Sigmoid colon (tissue), 7 donors: ENCODE measurements at places on chromosomes 4 and X. TPM values are rescaled to one million over a fixed set of nuclear protein-coding genes. Genes with fewer than 3 reads are reported as not detected.

The PNMA5 gene
- not detected for total RNA-seq

DNA sequence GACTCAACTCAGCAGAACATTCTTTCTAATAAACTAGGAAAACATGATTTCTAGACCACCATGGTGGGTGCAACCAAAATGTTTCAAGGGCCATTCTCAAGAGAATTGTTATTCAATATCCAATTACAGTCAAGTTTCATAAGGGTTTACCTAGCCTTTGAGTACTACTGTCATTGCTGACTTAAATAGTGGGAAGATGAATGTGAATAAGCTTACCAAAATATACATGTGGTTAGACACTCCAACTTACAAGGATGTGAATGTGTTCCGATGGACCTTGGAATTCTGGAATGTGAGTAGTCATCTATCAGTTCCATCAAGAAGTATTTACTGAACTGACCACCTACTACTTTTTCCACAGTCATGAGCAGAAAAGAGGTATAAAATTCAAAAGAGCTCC is 16.9 kb downstream of the SH3RF1 start:
- H3K27me3 ChIP-seq: no peaks in the 10 kb centered on the region
- no peak overlapping the region for H3K27ac ChIP-seq
- H3K36me3 ChIP-seq: no peaks in the 10 kb centered on the region
- H3K4me1 ChIP-seq: peaks cover 67% of the 10 kb centered on the region
- no peak for DNase-seq
- H3K4me3 ChIP-seq: no peak overlapping the region

DNA sequence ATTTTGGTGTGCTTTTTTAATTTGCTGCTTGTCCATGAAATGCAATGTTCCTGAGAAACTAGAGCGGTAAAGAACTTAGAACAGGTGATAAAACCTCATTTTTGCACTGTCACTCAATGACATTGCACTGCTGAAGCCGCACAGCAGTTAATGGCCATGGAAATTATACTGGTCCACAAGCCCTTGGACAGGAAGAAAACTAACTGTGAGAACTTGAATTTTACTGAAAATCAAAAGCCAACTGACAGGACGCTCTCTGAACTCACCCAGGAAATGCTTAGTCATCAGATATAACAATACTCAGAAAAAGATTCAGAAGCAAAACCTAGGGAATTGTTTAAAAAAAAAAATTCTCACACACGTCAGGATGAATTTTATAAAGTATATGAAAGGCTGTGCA is 246.4 kb upstream of the SLC7A11 start:
- H3K4me1 ChIP-seq: no peaks in the 10 kb centered on the region
- no peak overlapping the region for H3K4me3 ChIP-seq
- H3K27ac ChIP-seq: no peak overlapping the region
- DNase-seq: no peak

The HCFC1 gene
- 57.3 TPM for total RNA-seq

DNA sequence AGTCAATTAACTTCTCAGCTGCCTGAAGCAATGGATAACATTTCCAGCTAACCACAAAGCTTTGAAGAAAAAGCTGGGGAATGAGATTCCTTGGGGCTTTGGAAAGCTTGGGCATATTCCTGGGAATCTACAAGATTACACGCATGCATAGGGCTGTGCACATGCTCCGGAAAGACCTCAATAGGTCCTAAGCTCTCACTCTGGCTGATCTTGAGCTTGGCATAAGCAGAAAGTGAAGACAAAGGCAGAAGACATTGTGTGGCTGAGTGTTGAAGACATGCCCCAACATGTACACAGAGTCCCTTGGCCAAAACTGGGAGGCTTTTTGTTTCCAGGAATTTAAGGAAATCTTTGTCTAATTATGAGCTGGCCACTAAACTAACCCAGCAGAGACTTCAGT is 31.2 kb downstream of the ATG4A start:
- H3K36me3 ChIP-seq: no peaks in the 10 kb centered on the region
- DNase-seq: no peak

The MAGEC1 gene
- not detected for total RNA-seq

The UGT2B17 gene
- total RNA-seq: not detected
